ENCODE measurements at places on chromosomes 2 and 18.
A peak's percentile ranks its signal among the peaks of the same experiment; 100 is the strongest.

GRCh38 chr2:15116830-15117229, 444.3 kb downstream of the NBAS start:
- no peak for DNase-seq

DNA sequence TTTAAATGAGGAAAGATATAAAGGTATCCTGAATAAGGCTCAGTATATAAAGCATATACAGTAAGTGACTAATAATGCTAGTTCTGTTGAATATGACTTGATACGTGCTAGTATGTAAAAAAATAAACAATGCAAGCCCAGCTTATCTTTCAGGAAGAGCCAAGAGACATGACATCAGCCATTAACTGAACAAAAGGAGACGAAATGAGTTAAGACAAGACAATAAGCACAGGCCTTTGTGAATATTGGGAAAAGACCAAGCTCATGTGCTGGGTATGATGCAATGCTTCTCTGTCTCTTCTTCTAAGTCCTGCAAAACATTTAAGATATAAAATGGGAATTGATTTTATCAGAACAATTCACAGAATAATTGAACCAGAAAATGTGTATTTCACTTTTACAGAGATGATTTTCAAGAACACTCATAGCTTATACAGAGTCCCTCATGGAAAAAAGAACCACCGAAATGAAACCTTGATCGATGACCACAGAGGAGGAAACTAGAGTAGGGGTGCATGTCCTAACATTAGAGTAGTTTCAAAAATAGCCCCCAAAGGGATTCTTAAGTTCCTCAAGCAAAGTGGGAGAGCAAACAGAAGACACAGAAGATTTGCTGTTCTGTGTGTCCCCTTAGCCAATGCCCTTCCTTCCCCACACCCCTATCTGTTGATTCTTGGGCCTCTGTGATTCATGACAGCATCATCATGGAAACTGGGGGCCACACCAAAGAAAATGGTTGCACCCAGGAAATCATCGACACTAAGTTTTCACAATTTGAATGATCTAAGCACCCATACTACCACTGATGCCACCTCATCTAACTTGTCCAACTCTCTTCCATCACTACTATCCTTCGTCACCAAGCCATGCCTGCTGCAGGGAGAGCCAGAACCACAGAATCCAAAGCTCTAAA, 68.0 kb upstream of the CRIM1 start:
- peak; percentile 7 for DNase-seq

DNA sequence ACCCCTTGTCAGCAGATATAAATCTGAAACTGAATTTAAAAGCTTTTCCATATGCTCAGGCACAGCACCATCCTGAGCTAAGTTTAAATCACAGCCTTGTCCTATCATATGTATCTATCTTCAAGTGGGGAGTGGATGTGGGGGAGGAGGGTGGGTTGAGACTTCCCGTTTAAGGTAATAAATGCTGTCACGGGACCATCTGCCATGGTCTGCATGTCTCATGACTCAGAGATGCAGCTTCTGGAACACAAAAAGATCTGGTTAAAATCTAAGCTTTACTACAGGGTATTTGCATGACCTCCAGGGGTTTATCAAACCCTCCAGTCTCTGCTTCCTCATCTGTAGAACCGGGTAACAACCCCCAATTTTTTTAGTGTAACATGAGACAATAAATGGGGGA, 377.7 kb upstream of the ST6GAL2 start:
- DNase-seq: no peak

- no peak for DNase-seq
Observed at GRCh38 chr2:46150445-46150955, 146.7 kb upstream of the EPAS1 start.

DNA sequence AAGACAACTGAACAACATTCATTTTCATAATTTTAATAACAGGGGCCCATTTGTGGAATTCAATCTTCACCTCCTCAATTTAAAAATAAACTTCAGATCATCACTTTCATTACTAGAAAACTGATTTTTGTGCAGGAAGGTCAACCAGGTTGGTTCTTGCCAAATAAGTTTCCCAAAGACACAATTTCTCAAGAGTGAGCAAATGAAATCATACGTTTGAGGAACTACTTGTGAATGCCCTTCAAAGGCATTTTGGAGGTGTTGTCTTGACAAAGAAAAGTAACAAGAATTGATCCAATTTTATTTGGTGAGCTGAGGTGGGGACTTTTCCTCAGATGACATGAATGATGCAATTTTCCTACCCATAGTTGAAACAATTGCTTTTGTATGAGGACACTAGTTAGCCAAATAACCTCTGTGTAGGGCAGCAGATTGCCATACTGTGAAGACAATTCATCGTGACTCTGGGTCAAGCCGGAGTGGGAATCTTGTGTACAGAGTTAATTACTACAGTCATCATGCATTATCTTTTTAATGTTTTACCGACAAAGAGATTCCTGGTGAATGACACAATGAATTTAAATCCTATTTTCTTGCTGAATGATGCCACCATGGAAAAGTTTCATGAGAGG, 121.8 kb downstream of the TGFA start:
- no peak for DNase-seq

DNA sequence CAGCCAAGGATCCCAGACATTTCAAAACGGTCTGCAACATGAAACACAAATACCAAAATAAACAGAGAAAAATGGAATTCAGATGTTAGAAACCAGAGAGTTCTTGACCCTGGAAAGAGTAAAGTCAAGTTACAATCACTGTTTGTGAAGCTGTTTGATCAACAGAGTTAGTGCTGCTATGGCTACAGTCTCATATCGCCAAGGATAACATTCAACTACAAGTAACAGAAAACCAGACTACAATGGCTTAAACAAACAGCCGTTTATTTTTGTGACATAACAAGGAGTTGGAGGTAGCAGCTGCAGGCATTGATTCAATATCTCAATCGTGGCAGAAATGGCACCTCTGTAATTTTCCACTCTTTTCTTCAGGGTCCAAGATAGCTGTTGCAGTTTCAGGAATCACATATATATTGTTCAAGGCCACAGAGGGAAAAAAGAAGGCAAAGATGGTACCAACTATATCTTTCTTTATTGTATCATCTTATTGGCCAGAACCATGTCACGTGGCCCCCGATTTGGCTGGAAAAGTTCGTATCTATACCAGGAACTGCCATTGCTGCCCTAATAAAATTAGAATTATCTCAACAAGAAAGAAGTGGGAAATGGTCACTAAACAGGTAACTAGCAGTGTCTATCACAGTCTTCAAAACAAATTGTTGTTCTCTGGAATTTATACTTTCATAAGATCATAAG, 17.7 kb upstream of the HNRNPLL start:
- DNase-seq: no peak

DNA sequence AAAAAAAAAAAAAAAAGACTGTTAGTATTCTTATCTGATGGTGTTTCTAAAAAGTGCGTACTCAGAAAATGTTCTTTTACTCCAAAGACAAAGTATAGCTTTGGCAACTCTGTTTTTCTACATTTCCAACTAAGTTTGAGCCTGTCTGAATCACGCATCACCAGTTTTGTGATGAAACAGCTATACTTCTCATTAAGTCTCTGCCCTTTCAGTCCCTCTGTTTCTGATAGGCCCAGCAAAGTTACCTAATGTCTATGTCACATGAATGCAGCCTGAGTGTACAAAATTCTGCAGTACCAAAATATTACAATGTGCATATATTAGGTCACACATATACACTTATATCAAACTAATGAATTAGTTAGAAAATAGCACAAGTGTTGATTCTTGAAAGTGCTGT, 22.4 kb downstream of the TWSG1 start:
- no peak for DNase-seq

DNA sequence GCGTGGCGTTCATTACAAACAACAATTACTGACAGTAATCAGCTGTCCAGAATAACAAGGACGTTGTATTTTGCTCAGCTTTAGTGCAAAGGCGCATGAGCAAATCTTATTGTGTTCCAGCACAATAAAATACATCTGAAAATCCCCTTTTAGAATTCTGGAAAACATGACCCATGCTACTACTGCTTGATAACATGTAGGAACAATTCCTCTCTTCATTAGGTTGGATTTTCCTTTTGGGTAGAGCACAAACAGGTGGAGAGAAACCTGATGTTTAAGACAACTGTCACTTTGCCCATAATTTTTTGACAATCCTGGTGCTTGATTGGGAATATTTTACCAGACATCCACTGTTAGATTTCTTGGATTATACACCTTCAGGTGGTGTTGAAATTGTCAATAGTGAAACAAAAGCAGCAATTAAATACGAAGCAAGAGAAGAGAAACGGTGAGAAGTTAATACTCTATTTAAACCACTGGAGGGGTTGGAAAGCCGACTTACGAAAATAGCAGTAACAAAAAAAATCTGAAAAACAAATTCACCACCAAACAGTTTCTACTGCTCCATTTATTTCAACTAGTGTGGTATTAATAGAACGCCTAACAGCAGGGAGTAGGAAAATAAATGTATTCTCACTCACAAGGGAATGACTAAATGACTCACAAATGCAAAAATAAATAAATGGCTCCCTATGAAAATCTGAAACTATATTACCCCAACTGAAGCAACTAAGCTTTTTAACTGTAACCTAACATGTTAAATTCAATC, 102.7 kb downstream of the CPO start:
- no peak for DNase-seq

DNA sequence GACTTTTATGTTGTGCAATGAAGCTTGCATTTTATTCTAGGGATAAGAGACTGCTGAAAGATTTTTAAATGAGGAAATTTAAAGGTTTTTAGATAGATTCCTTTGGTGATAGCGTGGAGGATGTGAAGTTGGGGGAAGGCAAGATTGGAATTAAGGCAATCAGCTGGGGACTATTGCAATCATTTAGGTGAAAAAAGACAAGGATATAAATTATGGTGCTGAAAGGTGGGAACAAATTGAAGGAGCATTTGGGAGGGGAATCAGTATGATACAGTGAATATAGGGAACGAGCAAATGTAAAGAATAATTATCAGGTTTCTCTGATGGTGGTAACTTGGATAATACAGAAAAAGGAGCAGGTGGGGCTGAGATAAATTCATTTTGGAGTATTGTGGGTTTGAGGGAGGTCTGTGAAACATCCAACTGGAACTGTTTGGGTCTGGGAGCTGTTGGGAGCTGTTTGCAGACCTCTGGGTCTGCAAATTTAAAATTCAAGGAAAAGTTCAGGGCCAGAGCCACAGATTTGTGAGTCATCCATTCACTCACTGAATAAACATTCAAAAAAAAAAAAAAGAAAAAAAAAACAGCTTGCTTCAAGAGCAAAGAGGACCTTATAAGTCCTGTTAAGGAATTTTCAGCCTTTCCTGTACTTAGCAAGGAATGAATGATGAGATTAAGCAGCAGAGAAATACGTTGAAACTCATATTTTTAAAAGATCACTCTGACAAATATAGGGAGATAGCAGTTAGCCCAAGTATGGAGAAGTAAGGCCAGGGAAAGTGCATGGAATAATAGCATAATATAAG, 257.5 kb upstream of the FN1 start:
- no peak for DNase-seq

GRCh38 chr18:67510831-67511230, 5.7 kb downstream of the DSEL start:
- DNase-seq: no peak

- DNase-seq: no peak
Observed at GRCh38 chr2:23760736-23761135, 166.2 kb downstream of the ATAD2B start.

Data from stimulated activated CD4-positive, alpha-beta T cell treated with anti-CD3 and anti-CD28 coated beads, Interleukin-4, amount 100 ng/mL, for 48 hours (primary cell).